CD4-positive, CD25-positive, alpha-beta regulatory T cell (primary cell): ENCODE measurements at places on chromosomes 2 and 18. TPM values are rescaled to one million over a fixed set of nuclear protein-coding genes. Genes with fewer than 3 reads are reported as not detected.

The CUL3 gene
- polyA plus RNA-seq: 26.1 TPM

The ATP6V1C2 gene
- polyA plus RNA-seq: 0.11 TPM

- peak; percentile 63 for DNase-seq
Measured at GRCh38 chr2:197934261-197934933, 130.0 kb downstream of the PLCL1 start.

DNA sequence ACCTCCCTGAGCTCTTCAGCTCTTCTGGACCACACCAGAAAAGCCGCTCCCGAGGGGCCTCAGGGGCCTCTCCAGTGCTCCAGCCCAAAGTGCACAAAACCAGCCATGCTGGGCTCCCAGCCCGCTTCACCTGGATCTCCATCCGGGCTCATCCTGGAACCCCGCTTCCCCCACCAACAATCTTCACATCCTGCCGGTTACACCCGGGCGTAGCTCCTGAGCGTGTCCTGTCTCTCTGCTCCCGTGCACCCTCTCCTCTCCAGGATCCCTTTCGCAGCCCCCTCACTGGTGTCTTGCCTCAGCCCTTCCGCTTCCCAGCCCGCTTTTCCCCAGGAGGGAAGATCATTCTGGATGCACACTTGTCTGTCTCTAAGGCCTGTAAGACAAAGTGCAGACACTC lies 123.7 kb upstream of the GLI2 start:
- DNase-seq: no peak

- no peak for DNase-seq
Measured at GRCh38 chr2:39682066-39682692, 16.5 kb downstream of the TMEM178A start.
